ENCODE measurements at places on chromosomes 12 and 14.
A peak's percentile ranks its signal among the peaks of the same experiment; 100 is the strongest.

GRCh38 chr14:82655770-82656169 is 1122.1 kb upstream of the SEL1L start:
- DNase-seq: no peak

DNA sequence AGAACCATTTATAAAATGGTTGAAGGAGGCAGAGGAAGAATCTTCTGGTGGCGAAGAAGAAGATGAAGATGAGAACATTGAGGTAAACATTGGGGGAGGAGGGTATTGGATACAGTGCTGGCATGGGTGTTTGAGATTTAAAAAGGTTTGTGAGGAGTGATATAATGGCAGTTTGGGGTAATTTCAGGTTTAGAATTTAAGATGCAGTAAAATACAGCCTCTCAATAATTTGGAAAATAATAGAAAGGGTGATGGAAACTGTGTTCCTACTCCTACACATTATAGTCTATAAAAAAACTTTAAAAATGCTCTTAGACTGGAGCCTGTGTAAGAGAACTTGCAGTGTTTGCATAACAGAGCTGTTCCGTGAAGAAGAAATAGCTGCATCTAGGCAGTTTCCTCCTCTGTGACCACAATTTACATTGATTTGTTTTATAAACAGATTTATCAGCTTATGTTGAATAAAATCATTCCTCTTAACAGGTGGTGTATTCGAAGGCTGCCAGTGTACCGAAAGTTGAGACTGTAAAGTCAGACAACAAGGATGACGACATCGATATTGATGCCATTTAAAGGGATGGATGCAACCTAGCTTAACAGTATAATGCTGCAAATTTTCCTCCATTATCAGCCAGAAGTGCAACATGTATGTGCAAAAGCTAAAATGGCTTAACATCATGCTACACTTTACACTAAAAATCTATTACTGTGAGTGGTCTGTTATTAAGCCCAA is 6.6 kb downstream of the EIF5 start:
- no peak for DNase-seq

GRCh38 chr14:97022741-97023140 is 225.6 kb downstream of the VRK1 start:
- DNase-seq: no peak

- no peak for DNase-seq
Measured at GRCh38 chr12:13195250-13195649, 1.3 kb upstream of the EMP1 start.

DNA sequence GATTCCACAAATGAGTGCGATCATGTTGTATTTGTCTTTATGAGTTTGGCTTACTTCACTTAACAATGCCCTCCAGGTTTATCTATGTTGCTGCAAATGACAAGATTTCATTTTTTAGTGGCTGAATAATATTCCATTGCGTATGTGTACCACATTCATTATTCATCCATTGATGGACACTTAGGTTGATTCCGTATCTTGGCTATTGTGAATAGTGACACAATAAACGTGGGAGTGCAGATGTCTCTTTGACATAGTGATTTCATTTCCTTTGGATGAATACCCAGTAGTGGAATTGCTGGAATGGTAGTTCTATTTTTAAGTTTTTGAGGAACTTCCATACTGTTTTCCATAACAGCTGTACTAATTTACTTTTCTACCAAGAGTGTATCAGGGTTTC is 23.5 kb downstream of the AKAP6 start:
- no peak for DNase-seq

DNA sequence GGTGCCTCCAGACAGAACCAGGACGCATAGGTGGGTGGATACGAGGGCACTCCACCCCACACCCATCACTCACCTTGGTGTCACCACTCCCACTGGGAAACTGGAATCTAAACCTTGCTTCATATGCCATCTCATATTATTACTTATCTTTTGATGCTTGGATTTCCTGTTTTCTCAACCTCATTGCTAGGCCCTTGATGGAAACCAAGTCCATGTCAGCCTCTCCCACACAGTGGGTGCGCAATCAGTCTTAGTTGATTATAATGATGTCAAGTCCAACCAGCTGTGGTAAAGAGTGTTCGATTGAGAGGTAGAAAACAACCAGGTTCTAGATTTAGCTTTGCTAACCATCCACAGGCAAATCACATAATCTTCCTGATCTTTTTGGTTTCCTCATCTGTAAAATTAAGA is 584 bp upstream of the DDHD1 start:
- no peak for DNase-seq

GRCh38 chr12:55515696-55516095 is 23.5 kb downstream of the OR6C68 start:
- DNase-seq: no peak

- no peak for DNase-seq
Measured at GRCh38 chr14:51938137-51938536, 51.2 kb upstream of the RTRAF start.

- DNase-seq: no peak
Measured at GRCh38 chr14:72594099-72594901, 299.6 kb downstream of the DPF3 start.

- no peak for DNase-seq
Measured at GRCh38 chr12:1391722-1392121, 202.7 kb downstream of the FBXL14 start.

- no peak for DNase-seq
Measured at GRCh38 chr12:124898200-124898922, 16.1 kb downstream of the UBC start.

DNA sequence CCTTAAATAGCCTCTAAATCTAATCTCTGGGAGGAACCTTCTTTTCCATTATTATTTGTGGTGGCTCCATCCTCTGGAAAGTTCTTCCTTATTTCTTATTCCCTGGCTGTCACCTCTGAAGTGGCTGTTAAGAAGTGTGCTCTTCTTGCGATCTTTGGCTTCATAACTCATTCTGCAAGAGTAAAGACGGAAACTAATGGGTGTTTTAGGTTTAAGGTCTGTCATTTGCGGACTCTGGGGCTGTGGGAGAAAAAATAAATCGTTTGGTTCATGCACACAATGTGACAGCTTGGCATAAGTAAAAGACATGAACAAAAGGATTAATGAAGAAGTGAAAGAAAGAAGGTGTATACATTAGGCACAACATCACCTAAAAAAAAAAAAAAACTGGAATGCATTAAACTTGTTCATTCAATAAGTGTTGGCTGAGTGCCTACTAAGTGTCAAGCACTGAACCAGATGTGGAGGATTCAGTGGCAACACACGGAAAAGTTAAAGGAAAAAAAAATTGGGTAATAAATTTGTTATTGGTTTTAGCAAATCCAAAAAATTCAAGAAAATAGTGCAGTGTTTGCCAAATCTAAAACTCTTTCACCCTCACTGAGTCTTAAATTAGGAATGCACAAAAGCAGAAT is 99.5 kb downstream of the ERGIC2 start:
- no peak for DNase-seq

- no peak for DNase-seq
Measured at GRCh38 chr14:24504425-24504950, 3.6 kb downstream of the CMA1 start.

- DNase-seq: no peak
Measured at GRCh38 chr14:106843386-106843785, 1317.0 kb downstream of the TMEM121 start.

DNA sequence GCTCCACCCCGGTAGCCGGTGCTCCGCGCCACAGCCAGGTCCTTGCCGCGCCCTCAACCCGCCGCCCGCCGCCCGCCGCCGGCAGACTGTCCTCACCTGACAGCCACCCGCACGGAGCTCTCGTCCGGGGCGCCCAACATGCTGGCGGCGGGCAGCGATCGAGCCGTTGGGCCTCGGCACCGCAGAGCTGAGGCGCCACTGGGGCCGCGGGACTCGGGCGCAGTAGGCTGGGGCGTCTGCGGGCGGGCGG is 164 bp downstream of the KIF21A start:
- no peak for DNase-seq

- no peak for DNase-seq
Measured at GRCh38 chr14:68446243-68447040, 346.4 kb downstream of the ZFP36L1 start.

- peak; percentile 76 for DNase-seq
Measured at GRCh38 chr14:31320216-31320615, 100.1 kb downstream of the HEATR5A start.

GRCh38 chr12:101414533-101415119 is 7.1 kb upstream of the ARL1 start:
- DNase-seq: peak; percentile 11

DNA sequence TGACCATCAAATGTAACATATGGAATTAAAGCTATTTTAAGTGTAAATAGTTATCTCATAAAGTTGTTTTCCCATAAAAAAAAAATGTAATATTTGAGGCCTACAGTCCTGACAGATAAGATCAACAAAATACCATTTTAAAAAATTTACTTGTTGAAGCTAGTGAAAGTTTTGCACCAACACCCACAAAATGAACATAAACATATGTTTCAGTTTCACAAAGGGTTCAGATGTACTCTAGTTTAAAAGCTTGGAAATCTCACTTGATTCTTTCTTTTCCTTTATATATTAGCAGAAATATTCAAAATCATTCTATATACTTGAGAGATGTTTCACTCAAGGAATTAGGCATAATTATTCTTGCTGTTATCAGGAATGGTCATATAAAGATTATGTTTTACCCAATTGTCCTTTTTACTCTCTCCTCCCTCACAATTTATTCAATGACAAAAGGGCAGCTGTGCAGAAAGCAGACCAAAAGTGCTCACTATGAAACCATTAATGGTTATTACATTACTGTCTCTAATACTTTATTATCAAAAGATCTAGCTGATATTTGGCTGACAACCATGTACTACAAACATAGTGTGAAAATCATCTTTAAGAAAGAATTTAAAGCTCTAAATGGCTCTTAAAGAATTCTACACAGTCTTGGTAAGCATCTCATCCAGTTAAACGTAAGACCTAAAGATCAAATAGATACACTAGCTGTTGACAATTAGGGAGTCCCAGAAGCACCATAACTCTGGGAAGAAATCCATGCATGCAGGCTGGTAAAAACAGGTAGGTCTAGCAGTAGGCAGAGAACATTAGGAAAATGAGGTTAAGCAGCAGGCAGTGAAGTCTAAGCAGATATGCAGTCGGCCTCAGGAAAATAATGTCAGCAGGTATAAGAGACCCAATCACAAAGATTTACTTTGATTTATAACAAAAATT is 28.8 kb downstream of the KIF21A start:
- no peak for DNase-seq

GRCh38 chr12:106774808-106775524 is 484 bp downstream of the RIC8B start:
- DNase-seq: no peak

- DNase-seq: no peak
Measured at GRCh38 chr14:101286271-101287018, 274.9 kb upstream of the DIO3 start.

- no peak for DNase-seq
Measured at GRCh38 chr14:77031759-77032490, 3.4 kb upstream of the IRF2BPL start.

DNA sequence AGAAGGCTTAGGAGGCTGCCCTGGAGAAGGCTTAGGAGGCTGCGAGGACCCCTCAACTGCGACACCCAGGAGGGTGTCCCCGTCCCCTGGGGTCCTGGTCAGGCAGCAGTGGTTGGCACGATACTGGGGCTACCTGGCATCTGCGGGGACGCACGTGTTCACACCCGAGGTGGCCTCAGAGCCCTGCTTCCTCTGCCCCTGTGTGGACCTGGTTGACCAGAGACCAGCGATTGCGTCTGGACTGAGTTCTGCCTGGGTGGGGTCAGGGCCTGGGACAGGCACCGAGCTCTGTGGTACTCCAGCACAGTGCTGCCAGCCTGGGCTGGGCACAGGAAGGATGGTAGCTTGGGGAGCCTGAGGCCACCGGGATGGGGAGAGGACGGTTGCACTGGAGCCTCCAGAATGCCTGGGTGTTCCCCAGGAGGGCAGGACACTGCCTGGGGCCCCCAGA is 735 bp downstream of the ASPG start:
- no peak for DNase-seq

GRCh38 chr12:132695431-132695830 is 8.0 kb downstream of the PXMP2 start:
- DNase-seq: no peak

GRCh38 chr14:66998013-66998412 is 191.2 kb upstream of the GARIN2 start:
- DNase-seq: no peak

DNA sequence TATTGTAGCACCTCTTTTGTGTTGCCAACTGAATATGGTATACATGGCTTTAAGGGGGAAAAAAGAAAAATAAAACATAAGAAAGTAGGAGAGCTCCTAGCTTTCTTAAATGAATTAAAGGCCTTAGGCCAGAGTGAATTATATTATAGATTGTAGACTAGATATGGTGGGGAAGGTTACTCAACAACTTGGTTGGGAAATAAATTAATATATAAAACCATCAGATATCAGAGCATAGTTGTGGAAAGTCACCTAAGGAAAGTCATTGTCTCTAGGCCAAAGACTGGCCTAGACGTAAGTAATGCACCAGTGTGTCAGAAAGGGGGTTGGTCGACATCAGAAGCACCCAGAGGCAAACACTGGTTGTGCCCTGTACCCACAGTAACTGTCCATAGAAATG is 391.8 kb downstream of the RAD51B start:
- DNase-seq: no peak

All from gastrocnemius medialis (tissue), 4 donors.